Stimulated activated CD4-positive, alpha-beta T cell treated with anti-CD3 and anti-CD28 coated beads, Interleukin-15, amount 100 ng/mL, for 1 hour (primary cell): ENCODE measurements at places on chromosomes 5 and 9.
A peak's percentile ranks its signal among the peaks of the same experiment; 100 is the strongest.

DNA sequence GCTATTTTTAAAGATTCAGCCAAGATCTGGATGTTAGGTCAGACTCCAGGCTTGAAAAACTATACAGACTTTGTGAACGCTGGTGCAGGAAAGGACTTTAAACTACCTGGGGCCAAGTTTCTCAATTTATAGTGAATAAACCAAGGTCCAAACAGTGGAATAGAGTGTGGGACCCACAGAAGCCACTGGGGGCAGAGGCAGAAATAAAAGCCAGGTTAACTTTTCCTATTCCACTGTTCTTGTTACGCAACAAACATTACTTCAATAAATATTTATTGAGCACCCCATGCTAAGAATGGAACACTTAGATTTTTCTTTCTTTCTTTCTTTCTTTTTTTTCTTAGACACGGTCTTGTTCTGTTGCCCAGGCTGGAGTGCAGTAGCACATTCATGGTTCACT, 11.0 kb upstream of the HAVCR1 start:
- no peak for DNase-seq

GRCh38 chr9:121771851-121772599, 120.6 kb downstream of the DAB2IP start:
- no peak for DNase-seq

DNA sequence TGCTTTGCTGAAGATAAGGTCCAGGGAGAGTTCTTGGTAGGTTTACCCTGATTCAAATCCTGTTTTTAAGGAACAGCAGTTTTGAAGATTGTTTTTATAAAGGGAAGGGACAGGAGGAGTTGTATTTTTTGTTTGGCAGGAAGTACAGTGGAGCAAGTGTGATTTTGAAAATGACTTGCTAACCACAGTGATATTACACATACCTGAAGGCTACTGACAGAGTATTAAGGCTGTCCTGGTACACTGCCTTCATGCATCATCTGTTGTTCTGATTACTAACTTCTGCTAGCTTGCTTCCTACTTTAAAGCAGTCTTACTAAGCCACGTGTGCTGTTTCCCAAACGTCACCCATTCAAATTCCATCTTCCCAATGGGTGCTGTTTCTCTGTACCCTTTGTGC, 559.5 kb upstream of the SGCD start:
- no peak for DNase-seq

- DNase-seq = no peak
Measured at GRCh38 chr5:169832845-169833244, 147.4 kb downstream of the INSYN2B start.

DNA sequence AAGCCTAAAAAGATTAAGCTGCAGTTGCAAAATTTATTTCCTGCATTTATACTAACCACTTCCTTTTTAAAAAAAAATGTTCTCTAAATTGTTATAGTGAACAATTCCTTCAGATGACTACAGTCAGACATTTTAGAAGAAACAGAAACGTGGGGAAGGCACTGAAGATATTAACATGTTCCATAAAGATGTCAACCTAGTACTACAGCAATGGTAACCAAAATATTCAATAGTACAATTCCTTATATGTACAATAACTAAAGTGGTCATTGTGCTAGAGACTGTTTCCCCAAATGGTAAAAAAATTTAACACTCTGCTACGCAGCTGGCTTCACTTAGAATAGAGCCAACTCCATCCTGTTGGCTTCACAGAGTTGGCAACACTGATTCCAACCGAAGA, 97.7 kb downstream of the FNBP1 start:
- no peak for DNase-seq

DNA sequence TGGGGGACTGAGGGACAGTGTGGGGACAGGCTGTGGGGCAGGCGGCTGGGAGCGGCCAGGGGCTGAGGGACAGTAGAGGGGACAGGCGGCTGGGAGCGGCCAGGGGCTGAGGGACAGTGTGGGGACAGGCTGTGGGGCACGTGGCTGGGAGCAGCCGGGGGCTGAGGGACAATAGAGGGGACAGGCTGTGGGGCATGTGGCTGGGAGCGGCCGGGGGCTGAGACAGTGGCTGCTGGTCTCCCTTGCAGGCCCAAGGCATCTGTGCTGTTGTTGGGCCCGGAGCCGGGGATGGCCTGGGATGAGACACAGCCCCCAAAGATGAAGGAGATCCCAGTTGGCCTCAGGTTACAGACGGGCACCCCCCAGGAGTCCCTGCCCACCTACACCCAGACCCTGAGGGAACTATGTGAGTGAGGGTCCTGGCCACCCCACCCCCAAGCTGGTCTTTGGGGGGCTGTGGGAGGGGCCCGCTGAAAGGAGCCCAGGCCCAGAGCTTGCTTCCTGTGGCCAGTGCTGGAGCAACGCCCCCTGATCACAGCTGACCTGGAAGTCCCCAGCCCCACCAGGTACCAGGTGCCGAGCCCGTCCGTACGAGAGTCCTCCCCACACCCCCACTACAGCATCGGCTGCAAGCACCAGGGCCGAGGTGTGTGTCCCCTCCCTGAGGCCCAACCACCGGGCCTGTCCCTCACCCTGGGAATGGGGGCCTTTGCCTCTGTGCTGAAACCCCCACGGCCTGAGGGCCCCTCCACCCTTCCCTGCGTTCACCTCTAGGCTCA, 593 bp downstream of the STPG3 start:
- DNase-seq = no peak

GRCh38 chr5:33300209-33300742, 140.5 kb upstream of the TARS1 start:
- no peak for DNase-seq

- no peak for DNase-seq
Measured at GRCh38 chr9:109894921-109895758, 115.1 kb downstream of the PALM2AKAP2 start.

DNA sequence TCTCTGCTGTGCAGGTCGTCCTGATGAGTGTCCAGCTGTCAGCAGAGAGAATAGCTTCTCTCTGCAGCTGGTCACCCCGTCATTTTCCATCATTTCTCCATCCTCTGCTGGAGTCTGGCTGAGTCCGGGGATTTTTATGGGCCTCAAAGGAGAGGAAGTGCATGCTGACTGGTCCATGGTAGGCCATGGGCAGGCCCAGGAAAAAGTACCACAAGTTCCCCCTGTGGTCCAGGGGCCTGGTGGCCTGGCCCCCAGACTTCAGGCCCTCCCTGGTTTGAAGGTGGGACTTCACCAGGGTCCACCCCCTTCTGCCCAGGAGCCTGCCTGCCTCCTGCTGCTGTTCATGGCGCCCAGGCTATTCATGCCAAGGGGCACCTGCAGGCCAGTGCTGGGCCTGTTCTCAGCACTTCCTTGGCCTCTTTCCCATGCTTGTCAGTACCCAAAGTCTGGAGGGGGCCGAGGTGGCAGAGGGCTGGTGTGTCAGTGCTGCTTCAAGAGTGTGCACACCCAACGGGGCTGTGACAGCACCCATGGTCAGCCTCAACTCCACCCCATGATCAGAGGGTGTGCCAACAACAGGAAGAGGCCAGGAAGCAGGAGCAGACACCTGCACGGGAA, 7.3 kb upstream of the MTMR12 start:
- no peak for DNase-seq

GRCh38 chr9:134707031-134707680, 65.6 kb downstream of the COL5A1 start:
- DNase-seq = no peak

DNA sequence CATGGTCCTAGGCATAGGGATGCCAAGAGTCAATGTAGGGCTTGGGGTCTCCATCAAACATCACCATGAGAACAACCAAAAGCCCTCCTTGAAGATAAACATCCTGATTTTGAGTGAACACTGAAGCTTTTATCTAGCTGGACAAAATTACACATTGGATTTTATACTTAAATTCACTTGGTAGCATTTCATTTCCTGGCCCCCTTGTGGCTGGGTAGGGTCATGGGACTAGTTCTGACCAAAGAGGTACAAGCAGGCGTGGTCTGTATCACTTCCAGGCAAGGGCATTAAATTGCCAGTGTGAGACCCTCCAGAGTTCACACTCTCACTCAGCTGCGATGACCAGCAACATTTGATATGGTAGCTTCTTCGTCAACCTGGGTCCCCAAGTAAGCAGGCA, 320.3 kb downstream of the ACTL7B start:
- no peak for DNase-seq

GRCh38 chr5:74594137-74595040, 46.1 kb downstream of the ENC1 start:
- DNase-seq = no peak

DNA sequence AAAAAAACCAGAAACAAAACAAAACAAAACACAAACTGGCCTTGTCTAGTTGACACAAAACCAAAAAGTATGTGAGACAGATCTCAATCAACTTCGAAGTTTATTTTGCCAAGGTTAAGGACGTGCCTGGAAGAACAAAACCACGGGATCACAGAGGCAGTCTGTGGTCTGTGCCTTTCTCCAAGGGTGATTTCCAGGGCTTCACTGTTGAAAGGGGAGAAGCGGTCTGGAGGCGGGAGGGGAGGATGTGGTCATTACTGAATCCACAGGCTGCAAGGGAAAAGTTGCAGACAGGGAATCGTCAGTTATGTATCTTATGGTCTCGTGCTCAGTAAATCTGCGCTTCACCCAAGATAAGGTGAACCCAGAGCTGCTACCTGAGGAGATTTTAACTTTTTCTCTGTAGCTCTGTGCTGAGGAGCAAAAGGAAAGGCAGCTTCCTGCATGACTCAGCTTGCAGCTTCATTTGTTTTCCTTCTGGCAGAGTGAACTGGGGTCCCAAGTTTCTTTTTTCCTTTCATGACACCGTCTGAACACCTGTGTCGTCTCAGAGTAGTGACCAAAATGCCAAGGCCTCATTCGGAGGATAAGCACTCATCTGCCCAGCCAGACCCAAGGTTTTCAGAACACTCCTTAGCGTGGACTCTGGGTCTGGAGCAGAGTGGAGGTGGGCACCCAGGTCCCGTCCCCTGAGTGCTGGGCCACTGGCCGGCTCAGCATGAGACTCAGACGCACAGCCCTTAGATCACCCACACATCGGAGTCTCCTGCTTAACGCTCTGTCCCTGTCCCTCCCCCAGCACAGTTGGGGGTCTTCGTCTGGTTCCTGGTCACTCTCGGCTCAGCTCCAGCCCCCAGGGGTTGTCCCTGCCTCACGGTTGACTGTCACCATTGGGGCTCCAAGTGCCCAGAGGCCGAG, 25.9 kb downstream of the ROPN1L start:
- no peak for DNase-seq

DNA sequence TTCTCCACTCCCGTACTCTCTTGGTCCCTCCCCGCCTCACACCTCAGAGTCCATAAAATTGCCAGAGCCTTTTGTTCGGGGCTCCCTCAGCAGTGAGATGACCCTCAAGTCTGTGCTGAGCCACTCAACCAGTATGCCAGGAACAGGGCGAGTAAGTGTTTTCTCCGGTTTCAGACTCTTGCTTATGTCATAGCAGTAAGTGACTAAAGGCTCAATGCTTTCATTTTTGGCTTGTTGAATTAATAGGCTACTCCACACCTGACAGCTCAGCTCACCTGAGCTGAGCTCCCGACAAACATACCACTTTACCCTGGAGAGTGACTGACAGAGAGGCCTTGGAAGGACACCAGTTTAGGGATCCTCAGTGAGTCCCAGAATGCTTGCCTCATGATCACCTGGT, 30.5 kb downstream of the PCSK1 start:
- no peak for DNase-seq

GRCh38 chr5:135642488-135642870, 63.7 kb upstream of the CXCL14 start:
- DNase-seq = no peak

GRCh38 chr5:161372682-161373344, 173.7 kb downstream of the GABRB2 start:
- DNase-seq = no peak

GRCh38 chr9:272251-273213, 57.9 kb downstream of the DOCK8 start:
- peak; percentile 40 for DNase-seq

- DNase-seq = no peak
Measured at GRCh38 chr9:84513979-84514378, 155.6 kb upstream of the NTRK2 start.

GRCh38 chr5:170327829-170328228, 30.3 kb upstream of the LCP2 start:
- no peak for DNase-seq

- no peak for DNase-seq
Measured at GRCh38 chr5:178273665-178274541, 41.3 kb upstream of the PHYKPL start.

DNA sequence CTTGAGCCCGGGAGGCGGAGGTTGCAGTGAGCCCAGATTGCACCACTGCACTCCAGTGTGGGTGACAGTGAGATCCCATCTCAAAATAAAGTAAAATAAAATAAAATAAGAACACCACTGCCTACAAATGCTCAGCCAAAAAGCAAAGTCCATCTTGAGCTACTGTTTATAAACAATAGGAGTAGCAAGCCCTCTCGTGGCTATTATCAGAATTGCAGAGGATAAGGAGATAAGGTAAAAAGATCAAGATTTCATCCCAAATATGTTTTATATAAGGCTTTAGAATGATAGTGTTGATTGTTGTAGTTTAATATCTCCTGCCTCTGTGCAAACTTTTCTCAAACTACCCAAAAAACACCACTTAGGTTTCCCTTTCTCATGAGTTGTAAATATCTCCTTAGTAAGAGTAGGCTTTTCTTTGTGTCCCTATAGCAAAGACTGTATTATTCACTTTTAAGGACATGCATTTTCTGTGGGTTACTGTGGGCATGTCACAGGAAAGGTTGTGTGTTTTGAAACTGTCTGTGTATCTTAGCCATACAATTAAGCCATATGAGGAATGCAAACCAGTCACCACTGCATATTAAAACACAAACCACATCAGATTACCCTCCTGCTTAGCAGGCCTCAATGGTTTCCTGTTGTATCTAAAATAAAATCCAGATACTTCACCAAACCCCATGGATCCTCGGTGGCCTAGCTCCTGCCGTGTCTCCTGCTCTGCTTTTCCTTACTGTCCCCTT, 31.8 kb upstream of the CKS2 start:
- no peak for DNase-seq

- no peak for DNase-seq
Measured at GRCh38 chr9:79357616-79358015, 214.1 kb upstream of the TLE4 start.

DNA sequence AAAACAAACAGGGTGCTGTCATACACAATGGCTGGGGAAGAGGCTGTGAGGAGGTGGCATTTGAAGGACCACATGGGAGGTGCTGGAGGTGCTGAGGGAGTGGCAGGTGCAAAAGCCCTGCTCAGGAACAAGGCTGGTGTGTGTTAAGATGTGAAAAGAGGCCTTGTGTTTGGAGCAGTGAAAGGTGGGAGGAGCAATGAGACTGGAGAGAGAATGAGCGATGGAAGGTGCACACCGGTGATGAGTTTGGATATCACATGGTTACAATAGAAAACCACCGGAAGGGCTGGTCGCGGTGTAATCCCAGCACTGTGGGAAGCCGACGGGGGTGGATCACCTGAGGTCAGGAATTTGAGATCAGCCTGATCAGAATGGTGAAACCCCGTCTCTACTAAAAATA, 9.2 kb upstream of the FIBCD1 start:
- DNase-seq = no peak
